Right ventricle myocardium superior (tissue), 1 donor: ENCODE measurements at places on chromosomes 3 and 15. TPM values are rescaled to one million over a fixed set of nuclear protein-coding genes. Genes with fewer than 3 reads are reported as not detected.

Gene ACOX2
- 33.3 TPM for total RNA-seq

Gene SHC4
- 2.5 TPM for total RNA-seq

Gene WDR49
- total RNA-seq = 2.6 TPM

Gene XPC
- total RNA-seq = 7.7 TPM

Gene RBP2
- total RNA-seq = not detected

Gene EAF2
- total RNA-seq = 2.6 TPM

GRCh38 chr3:138119423-138119766, 4.0 kb upstream of the DZIP1L start:
- no peak for DNase-seq

DNA sequence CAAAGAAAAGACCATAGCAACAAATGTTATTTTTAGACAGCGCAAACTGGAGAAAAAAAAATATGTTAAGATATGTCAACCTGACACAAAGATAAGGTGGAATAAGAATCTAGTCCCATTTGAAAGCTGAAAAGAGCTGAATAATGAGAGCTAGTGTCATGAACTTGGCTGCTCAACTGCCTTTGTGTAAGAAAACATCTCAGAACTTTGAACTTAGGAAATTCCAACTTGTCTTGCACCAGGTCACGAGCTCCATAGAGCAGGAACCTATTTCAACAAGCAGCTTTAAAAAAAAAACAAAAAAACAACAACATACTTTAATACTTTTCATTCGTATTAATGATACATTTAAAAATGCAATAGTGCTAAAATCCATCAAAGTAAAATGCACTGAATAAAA, 79.5 kb downstream of the ZNF280D start:
- DNase-seq = no peak

DNA sequence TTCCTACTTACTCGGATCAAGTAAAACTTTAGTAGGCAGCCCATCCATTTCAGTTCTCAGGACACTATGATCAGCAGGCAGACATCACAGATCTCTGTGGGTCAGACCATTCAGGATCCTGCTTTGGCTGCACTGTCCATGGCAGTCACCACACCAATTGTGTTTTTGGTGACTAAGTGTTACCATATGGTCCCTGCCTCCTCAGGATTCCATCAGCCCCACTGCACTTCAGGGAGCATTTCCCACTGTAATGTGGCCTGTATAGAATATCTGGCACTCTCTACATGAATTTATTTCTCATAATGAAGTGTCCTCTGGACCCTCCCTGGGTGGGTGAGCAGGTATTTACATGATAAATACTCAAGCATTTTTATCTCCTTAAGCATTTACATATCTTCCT, 41.3 kb downstream of the ZNF445 start:
- DNase-seq = no peak

GRCh38 chr3:98359993-98360675, 6.5 kb downstream of the OR5K4 start:
- no peak for DNase-seq

DNA sequence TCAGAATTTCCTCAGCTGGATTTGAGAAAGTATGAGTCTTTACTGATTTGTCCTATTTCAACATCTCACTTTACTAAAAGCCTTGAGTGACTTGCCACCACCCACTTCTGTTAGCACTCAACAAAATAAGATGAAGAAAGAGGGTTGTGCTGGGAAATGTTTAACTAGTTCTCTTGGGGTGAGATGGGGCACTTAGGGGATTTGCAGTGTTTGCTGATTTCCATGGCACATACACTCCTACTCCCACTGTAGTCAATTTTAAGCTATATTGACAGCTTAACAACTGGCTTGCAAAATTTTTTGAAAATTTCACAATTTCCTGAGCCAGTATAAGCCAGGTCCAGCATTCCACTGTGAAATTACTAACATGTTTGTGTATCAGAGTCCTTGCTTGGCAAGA, 463.1 kb upstream of the ARHGEF26 start:
- no peak for DNase-seq

DNA sequence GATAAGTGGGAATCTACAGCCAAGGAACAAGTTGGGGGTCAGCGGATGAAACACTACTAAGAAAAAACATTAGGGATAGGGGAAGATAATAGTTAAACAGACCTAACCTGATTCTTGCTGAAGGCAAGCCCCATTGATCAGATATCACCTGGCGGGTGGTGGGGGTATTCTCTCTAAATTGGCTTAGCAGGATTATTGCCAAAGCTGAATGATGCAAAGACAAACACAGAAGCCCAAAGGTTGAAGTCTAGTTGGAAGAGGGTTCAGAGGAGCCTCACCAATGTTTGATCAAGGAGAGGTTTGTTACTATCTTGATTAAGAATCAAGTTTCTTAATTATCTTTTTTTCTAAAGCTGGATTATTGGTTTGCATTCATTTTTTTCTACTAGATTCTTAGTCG, 371.9 kb upstream of the CNTN4 start:
- DNase-seq = no peak

DNA sequence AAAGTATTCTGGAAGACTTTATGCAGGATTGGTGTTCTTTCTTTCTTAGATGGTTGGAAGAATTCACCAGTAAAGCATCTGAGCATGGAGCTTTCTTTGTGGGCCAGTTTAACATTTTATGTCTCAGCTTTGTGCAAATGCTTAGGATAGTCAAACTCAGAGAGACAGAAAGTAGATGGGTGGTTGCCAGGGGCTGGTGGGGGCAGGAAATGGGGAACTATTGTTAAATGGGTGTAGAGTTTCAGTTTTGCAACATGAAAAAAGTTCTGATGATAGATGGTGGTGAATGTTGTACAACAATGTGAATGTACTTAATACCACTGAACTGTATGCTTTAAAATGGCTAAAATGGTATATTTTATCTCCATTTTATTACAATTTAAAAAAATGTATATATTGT, 24.8 kb downstream of the SPCS1 start:
- DNase-seq = no peak

GRCh38 chr15:51649659-51650521, 27.3 kb upstream of the DMXL2 start:
- no peak for DNase-seq

DNA sequence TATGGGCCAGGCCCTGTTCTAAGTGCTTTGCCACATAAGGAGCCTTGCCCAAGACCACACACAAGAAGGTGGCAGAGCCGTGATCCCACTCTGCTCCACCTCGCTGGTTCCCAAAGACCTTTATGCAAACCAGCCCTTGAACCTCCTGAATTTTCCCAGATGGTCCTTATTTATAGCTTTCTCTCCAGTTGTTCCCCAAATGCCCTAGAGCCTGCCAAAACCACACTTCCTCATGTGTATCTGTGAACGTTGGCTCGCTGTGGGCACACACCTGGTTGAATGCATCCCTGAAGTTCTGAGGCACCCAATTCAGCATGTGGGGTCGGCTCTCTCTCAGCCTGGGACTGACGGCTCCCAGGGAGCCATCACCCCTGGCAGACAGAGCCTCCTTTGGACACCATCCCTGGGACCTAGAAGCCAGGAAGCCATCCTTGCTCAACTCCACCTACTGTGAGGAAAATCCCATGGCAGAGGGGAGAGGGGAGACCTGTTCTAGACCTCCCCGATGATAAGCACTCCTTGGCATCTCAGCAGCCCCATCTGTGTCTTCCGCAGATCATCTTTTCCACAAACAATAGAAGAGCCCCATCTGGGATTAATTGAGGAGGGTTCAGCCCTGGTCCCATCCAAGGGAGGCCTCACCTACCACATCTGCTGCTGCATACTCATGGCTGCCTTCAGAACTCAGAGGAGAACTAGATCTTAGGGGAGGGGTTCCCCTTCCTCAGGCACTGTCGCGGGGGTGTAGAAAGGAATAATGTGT, 42.3 kb upstream of the LIMD1 start:
- no peak for DNase-seq

GRCh38 chr15:76979331-76979925, 15.5 kb upstream of the PSTPIP1 start:
- DNase-seq = no peak

DNA sequence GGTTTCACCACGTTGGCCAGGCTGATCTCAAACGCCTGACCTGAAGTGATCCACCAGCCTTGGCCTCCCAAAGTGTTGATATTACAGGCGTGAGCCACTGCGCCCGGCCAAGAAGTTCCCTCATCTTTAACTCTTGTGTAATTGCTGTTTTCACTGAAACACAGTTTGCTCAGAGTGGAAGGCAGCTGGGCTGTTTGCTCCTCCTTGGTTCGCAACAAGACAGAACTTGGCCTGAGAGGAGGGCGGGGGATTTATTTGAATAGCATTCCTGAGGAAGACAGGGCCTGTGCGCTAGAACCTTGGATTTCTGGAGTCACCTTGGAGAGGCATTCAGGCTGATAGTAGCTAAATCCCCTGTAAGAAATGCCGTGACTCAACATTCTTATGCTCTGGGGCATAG, 226.7 kb upstream of the MCTP2 start:
- peak; percentile 64 for DNase-seq

DNA sequence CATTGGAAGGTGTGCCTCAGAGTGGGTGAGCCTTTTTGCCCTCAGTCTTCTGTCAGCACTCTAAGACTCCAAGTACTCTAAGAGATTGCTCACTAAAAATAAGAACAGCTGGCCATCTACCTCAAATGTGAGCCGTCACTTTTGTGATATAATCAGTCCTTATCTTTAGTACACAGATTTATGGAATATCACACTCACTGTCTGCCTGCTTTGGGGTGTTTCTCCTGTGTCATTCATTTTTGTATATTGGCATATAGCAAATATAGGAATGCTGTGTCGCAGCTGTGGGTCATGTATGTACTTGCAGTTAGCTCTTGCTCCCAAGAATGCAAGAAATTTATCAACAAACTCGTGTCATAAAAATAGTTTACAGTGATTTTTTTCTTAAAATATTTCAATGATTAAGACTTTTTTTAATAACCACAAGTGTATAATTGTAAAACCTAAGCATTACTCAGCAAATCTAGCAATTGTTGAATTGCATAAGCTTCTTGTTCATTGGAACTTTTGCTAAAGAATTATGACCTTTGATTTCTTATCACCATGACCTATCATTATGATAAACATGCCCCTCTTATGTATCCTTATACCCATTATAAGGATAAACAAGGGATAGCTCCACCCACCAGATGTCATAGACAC, 18.8 kb downstream of the SETD5 start:
- DNase-seq = no peak

GRCh38 chr3:69474186-69474585, 88.3 kb upstream of the FRMD4B start:
- DNase-seq = no peak

GRCh38 chr3:64685800-64686445, 1.9 kb downstream of the ADAMTS9 start:
- peak; percentile 93 for DNase-seq

DNA sequence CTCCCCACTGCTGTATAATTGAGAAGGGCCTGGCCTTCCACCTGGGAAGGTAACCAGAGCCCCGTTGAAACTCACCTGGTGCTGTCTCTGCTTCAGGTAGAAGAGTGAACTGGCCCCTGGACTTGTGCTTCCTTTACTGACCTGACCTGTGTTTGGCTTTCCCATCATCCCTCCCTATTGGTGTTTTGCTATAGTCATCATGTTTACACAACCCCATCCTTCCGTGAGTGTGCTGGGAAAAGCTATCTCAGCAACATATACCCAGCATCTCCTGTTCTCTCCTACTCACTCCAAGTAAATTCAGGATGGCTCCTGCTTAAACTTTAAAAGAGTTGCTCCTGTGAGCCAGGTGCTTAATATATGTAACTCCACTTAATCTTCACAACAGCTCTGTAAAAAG, 77.2 kb upstream of the TSC22D2 start:
- DNase-seq = no peak

DNA sequence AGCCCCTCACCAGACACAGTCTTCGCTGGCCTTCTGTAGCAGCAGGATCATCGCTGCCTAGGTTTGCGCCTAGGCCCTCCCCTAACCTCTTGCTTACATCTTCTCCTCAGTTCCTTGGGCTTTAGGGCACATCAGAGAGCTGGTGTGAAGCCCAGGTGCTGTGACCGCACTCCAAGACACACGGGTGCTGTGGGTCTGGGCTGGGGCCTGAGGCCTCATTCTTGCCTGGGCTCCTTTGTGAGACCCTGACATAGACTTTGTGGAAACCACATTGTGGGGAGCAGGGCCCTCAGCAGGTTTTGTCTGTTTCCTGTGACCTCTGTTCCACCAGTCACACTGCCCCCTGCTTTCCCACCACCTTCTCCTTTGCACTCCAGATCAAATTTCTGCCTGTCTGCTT, 8.0 kb downstream of the AMIGO3 start:
- DNase-seq = peak; percentile 20

GRCh38 chr3:112126511-112126911, 6.5 kb downstream of the GCSAM start:
- no peak for DNase-seq

DNA sequence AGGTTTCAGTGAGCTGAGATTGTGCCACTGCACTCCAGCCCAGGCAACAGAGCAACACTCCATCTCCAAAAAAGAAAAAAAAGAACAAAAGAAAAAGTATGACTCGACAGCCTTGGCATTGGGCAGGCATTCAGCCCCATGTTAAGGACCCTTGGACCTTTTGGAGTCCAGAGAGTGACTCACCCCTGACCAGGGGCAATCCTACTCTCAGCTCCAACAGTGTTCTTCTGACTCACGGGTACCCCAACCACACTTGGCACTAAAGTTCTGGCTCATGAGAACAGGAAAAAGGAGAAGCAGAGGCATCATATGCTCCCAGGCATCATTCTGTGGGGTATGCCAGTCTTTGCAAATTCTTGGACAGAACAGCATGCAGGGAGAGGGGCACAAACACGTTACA, 252.4 kb upstream of the HES1 start:
- no peak for DNase-seq

- DNase-seq = no peak
Observed at GRCh38 chr3:120446891-120447668, 3.7 kb downstream of the FSTL1 start.

GRCh38 chr3:75171630-75172230, 492.4 kb upstream of the FRG2C start:
- DNase-seq = no peak

DNA sequence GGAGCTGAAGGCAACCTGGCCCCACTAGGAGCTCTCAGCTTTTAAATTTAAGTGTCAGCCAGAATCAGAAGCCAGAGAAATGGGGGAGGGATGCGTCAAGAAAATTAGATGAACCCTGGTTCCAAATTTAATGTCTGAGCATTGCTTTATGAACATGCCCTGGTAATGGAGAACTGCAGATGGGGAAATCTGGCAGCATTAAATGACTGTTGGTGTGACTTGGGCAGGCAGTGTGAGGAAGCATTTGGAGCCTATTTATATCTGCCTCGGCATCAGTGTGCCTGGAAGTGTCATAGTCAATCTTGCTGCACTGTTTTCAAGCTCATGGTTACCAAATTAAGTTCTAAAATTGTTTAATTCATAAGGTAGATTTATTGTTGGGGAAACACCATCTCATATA, 29.0 kb downstream of the NME9 start:
- DNase-seq = no peak

DNA sequence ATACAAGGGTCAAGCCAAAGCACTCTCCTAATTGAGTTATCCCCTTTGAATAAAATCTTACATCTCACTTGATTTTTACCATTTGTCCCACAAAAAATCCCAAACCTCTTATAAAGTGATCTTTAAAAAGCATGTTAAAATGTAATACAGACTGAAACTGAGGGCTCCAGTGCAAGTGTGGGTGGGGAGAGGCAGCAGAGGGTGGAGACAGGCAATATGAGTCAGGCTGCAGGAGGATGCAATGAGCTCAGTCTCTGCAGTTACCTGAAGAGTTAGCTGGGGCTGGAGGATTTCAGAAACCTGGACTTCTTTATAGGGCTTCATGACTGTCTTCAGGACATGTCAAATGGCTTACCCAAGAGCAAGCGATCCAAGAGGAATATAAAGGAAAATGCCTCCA, 14.2 kb upstream of the COLQ start:
- no peak for DNase-seq
